NCI-H187 (cell line): ENCODE measurements at places on chromosomes 3 and 15.

DNA sequence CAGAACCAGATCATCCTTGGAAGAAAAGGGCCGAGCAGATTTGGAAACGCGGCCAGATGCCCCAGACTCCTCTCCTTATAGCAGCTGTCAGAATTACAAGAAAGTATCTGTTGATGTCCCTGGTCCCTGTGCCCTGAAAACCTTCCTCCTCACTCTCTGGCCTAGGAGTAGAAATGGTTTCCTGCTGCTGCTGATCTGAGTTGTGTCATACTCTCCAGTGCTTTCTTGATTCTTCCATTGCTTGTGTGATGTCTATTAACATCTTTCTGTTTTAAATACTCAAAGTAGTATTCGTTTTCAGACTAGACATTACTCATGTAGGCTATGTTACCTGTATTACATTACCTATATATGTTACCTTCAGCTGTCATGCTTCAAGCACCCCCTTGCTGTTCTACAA is 26.8 kb upstream of the HERC1 start:
- no peak for DNase-seq

- DNase-seq = no peak
Observed at GRCh38 chr3:51585197-51585596, 46.7 kb downstream of the RAD54L2 start.

DNA sequence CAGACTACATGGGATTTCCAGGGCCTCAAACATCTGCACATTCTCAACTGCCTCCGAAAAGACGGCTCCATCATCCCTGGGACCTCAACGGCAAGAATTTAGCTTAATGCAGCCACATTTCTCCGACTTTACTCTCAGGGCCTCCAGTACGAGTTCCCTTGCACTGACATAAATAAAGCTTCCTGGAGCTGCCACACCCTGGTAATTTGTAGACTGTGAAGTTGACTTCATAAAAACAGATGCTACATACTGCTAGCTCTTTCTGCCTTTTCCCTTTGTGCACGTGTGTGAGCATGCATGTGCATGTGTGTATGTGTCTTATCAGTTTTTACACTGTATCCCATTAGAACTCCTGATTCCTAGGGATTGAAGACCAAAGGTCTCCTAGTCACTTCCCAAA is 122.7 kb downstream of the NTRK3 start:
- no peak for DNase-seq

DNA sequence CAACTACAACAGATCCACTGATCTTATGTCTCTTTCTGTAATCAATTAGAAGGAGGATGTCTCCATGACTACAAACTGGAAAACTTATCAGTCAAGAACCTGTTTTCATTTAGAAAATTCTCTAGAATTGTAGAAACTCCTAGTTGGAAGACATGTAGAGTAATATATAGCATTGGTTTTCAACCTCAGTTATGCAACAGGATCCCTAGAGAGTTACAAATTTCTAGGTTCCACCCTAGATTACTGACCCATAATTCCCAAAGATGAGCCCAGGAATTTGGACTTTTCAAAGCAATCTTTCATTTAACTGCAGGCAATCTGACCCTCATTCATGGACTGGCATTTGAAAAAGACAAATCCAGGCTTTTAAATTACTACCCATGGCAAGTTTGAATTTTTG is 116.9 kb upstream of the RAP2B start:
- DNase-seq = no peak

DNA sequence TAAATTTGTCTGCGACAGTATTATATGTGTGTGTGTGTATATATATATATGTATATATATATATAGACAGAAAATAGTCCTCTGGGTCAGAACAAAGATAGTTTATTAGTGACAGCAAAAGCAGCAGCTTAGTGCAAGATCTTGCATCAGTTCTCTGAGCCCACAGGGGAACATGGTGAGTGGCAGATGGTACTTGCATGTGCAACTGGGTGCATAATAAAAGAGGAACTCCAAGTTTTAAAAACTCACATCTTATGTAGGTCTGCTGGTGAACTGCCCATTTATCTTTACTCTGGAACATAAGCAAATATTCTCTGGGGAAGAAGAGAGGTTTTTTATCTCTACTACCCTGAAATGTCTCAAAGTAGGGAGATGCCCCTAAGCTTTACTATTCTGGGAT is 276.4 kb downstream of the POLQ start:
- no peak for DNase-seq

DNA sequence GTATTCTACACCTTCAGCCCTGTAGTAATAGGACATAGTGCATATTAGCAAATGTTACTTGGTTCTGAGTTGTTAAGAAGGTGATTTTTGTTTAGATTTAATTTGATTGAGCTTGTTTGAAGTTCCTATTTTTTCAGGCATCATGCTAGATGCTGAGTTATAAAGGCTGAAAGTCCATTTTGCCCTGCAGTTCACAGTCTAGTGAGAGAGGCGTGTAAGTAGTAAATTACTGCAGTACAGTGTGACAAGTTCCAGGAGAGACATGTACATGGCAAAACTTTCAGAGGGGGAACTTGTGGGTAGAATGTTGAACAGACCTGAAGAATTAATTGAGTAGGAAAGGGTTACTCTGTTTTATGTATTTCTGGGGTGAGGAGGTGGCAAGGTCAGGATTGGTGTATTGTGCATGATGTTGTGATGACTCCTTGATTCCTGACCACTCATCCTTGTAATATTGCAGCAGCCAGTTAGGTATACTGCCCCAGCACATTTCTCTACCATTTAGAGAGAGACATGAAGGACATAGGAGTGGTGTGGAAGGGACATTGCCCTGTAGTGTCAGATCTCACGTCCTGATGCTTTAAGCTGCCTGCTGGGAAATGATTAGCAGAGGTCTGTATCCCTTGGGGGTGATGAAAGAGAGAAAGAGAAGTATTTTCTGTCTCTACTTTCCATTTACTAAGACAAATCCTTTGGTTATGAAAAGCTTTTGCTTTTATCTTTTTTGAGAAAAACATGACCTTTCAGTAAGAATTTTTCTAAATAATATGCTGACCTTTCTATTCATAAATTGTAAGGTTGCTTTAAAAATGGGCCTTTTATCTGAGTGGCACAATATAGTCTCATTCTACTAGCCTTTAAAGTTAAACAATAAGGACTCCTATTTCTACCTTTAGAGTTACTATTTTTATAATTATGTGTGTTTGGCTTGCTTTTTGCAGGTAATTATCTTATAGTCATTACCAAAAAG is 16.9 kb downstream of the SACM1L start:
- DNase-seq = no peak

DNA sequence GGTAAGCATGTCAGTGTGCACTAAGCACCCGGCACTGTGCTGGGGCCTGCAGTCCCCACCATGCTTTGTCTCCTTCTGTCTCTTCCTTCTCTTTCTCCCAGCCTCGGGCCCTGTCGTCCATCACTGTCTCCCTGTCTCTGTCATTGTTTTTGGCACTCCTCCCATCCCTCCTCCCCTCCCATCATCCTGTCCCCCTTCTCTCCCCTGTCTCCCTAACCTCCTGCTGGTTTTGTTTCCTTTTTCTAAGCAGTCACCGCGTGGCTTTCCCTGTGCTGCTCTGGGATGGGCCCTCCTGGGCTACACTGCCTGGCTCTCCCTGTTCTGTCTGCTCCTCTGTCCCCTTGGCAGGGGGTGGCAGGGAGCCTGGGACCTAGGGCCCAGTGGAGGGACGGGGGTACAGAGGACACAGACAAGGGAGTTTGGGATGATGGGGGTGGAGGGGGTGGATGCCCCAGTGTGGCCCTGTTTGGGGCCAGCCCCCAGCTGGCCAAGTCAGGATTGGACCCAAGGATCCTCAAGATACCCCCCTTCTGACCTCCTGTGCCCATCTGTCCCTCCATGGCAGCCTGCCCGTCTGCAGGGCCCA is 5.7 kb downstream of the CHST13 start:
- DNase-seq = no peak
